ENCODE measurements at places on chromosomes 6 and 20.
A peak's percentile ranks its signal among the peaks of the same experiment; 100 is the strongest.

GRCh38 chr6:2218866-2219265 lies 26.5 kb downstream of the GMDS start:
- DNase-seq = no peak

- DNase-seq = no peak
Observed at GRCh38 chr6:128847431-128848210, 35.3 kb upstream of the LAMA2 start.

- DNase-seq = no peak
Observed at GRCh38 chr20:18166241-18166881, 28.7 kb downstream of the KAT14 start.

DNA sequence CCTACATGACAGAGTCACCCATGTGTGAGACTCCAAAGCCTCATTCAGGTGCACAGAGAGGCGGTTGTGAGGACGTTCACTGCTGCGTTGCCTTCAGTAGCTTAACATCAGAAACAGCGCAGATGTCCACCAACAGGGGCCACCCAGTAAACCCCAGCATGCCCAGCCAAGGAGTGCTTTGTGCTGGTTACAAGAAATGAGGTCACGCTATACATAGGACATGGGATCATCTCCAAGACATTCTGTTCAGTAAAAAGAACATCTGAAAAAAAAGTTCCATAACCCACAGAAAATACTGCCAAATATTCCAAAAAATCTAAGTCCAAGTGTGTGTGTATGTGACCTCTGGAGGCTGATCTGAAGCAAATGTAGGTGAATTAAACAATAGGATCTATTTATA lies 16.0 kb downstream of the SLC52A3 start:
- DNase-seq = no peak

DNA sequence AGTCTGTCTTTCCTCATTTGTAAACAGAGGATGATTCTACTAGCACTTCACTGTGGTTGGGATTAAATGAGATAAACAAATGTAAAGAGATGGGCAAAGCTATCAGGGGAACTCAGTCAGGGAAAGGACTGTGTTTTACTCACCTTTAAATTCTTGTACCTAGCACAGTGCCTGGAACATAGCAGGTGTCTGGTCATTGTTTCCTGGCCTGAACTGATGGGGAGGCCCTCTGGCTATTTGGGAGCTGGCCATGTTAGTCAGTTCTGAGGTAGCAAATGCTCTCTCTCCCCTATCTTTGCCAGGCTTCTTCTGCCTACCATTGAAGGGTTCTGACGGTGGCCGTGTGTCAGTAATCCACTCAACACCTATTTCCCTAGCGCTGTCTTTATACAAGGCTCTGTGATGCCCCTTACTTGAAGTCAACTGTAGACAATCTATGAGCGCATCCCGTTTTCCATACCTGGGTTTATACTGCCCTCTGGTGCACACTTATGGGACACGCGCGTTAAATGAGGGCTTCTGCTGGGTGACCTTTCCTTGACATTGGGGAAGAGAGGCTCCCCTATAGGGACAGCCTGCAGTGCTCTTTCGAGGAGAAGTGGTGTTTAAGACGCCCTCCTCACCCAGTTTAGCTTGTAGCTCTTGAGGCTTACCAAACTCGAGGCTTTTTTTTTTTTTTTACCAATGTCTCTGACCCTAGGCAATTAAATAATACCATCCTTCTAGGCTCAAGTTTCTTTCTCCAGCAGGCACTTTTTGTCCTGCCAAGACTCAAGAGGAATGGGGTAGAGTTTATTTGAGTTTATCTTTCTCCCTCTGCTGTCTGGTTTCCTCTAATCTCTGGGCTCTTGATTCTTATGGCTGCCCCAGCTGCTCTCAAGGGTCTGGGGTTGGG lies 4.0 kb upstream of the SPATS1 start:
- DNase-seq = peak; percentile 49

- peak; percentile 43 for DNase-seq
Observed at GRCh38 chr20:47677635-47678453, 107.4 kb downstream of the SULF2 start.

- DNase-seq = no peak
Observed at GRCh38 chr20:38973645-38974044, 11.5 kb downstream of the DHX35 start.

DNA sequence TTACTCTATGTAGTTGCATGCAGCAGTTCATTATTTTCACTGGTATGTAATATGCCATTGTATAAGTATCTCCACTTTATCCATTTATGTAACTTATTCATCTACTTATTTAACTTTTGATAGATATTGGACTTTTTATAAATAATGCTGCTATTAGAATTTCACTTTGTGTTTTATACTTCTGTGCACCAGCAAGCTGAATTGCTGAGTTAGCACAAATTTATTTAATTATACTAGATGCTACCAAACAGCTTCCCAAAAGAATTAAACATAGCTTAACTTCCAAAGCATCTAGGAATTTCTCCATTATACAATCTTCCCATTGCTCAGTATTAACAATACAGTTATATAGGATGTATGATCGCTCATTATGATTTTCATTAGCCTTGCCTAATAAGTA lies 308.0 kb upstream of the FKBP1C start:
- DNase-seq = no peak

DNA sequence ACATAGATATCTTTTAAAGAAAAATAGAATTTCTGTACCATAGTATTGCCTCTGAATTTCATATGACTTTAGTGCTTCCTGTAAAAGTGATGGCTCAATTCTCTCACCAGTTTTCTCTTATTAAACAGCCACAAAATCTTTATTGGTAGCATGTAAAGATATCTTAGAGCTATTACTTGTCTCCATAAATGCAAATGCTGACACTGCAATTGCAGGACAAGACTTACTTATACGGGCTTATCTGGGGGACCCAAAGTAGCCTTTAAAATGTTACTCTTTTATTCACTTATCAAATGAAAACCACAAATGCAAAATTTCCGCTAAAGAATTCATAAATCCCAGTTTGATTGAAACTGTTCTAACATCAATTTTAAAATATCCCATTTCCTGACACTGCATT lies 287.1 kb upstream of the SPTLC3 start:
- no peak for DNase-seq

DNA sequence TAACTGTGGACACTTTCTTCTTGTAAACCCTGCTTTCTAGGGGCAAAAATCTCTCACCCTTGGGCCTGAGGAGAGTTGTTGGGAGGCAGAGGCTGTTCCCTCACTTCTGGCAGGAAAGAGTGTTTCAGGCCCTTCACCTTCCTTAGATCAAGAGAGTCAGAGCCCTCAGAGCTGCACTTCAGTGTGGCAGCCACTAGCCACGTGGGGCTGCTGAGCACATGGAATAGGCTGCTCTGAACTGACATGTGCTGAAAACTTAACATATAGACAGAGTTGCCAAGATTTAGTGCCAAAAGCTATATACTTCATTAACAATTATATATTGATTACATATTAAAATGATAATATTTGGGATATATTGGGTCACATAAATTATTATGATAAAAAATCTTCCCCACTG lies 4.4 kb upstream of the LMBRD1 start:
- DNase-seq = no peak

GRCh38 chr20:24469116-24469893 lies at the start of gene SYNDIG1:
Gene SYNDIG1 (plus strand): TSS chr20:24469629. CDS start chr20:24543098, 73,469 bp downstream.
- no peak for DNase-seq

- no peak for DNase-seq
Observed at GRCh38 chr6:35503534-35503933, 6.7 kb upstream of the TEAD3 start.
